CD4-positive, alpha-beta T cell treated with Interleukin-15 for 4 hours (primary cell): ENCODE measurements at places on chromosomes 16 and 17.
A peak's percentile ranks its signal among the peaks of the same experiment; 100 is the strongest.

DNA sequence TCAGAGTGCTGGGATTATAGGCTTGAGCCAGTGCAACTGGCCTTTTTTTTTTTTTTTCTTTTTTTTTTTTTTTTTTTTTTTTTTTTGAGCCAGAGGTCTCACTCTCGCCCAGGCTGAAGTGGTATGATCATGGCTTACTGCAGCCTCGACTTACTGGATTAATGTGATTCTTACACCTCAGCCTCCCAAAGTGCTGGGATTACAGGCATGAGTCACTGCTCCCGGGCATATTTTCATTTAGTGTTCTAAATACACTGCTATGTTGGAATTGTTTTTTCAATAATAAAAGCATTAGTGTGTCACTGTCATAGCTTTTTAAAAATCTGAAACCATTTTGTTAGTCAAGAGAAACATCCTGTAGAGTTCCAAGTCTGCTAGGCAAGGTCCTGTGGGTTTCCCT is 40.3 kb downstream of the NDE1 start:
- DNase-seq: no peak

- DNase-seq: no peak
These were observed 403.3 kb upstream of the TNRC6C start for GRCh38 chr17:77555121-77555591.

- DNase-seq: no peak
These were observed 13.5 kb downstream of the STH start for GRCh38 chr17:46012506-46013079.

DNA sequence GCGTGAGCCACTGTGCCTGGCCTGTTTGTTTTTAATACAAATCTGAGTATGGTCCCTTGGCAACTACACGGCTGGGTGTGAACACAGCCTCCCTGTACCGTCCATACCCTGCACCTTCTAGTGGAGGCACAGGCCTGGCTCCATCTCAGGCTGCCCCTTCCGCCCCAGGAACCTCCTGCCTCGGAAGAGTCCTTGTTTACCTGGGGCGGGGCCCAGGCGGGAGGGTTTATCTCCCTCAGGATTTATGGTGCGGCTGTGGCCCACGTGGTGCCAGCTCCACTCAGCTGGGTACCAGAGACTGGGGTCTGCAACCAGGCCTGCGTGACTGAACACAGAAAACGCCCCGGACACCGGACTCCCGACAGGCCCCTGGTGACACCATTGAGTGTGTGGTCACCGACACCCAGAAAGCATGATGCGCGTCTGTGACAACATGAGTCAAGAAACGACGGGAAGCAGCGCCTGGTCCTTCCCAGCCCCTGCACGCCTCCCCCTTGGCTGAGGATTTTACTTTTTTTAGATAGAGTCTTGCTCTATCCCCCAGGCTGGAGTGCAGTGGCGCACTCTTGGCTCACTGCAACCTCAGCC is 19.0 kb downstream of the UNKL start:
- DNase-seq: no peak

GRCh38 chr16:3122926-3123570 is 10.7 kb downstream of the ZNF205 start:
- no peak for DNase-seq

DNA sequence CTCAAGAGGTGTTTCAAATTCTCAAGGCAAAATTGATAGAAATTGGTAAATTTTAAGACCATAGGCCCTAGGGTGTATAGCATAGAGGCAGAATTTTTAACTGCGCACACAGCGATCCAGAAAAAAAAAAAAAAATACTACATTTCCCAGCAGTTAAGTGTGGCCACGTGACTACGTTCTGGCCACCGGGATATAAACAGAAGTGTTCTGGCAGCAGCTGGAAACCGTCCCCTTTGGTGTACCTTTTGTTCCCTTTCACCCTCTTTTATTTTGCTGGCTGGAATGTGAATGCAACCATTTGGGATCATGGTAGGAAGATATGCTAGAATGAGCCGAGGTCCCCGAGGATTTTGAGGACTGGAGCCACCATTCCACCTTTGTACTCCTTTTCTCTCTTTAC is 52.7 kb upstream of the AKAP1 start:
- DNase-seq: no peak

DNA sequence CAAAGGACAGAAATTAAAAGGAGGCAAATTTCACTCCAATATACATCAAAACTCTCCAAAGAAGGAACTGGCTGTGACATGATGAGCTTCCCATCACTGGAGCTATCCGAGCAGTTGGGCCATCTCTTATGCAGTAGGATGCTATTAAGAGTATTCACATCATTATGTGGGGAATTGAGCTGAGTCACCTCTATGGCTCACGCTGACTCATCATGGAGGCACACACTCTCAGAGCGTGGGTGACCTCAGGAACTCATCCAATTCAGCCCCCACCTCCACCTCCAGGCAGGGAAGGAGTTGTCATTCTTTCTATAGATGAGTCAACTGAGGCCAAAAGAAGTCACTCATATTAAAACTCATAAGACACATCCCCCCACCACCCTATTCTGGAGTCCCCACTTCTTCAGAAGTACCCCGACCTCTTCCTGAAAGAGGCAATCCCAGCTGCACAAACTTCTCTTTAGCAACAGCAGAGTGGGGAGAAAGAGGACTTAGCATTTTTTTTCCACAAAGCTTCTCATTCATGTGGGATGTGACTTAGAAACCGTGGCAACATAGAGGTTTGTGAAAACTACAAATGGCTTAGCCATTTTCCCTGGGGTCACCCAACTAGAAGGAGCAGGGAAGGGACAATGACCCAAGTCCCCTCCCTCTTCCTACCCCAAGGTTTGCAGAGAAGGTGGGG is 32.5 kb downstream of the ABCC12 start:
- DNase-seq: no peak

- DNase-seq: peak; percentile 74
These were observed 38.6 kb upstream of the SLFN13 start for GRCh38 chr17:35486920-35487732.

GRCh38 chr16:48534601-48535340 is 75.2 kb downstream of the N4BP1 start:
- no peak for DNase-seq

DNA sequence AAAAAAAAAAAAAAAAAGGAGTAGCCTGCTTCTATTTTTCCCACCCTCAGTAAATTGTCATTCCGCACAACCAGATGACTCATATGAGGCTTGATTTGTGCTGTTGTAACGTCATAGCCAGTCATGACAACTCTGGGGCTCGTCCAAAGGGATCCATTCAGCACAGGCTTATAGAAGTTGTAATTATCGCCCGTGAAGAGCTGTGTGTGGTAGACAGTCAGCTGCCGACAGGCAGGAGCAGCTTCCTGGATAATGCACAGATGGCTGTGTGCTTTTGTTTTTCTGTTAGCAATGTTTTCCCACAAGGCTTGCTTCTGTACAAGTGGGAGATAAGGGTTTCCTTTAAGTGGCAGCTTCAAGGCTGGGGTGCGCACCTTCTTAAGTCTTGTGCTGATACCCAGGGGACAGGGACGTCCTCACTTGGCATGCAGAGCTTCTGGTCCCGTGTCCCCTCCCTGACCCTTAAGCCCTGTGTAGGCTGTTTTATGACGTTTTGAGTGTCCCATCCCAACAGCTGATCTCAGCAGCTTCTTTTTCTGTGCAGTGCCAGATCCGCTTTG is 26.0 kb downstream of the SNX29 start:
- DNase-seq: no peak
